ENCODE measurements at places on chromosomes 3 and 15.

GRCh38 chr15:85754989-85755388 lies 39.7 kb downstream of the KLHL25 start:
- peak; percentile 63 for DNase-seq

- DNase-seq: no peak
These were observed 272.9 kb downstream of the TBC1D5 start for GRCh38 chr3:17469520-17469919.

- no peak for DNase-seq
These were observed 7.5 kb downstream of the MORF4L1 start for GRCh38 chr15:78880242-78880533.

GRCh38 chr3:74532446-74532845 lies 82.0 kb downstream of the CNTN3 start:
- DNase-seq: no peak

GRCh38 chr3:131705099-131705498 lies 202.3 kb upstream of the MRPL3 start:
- DNase-seq: no peak

DNA sequence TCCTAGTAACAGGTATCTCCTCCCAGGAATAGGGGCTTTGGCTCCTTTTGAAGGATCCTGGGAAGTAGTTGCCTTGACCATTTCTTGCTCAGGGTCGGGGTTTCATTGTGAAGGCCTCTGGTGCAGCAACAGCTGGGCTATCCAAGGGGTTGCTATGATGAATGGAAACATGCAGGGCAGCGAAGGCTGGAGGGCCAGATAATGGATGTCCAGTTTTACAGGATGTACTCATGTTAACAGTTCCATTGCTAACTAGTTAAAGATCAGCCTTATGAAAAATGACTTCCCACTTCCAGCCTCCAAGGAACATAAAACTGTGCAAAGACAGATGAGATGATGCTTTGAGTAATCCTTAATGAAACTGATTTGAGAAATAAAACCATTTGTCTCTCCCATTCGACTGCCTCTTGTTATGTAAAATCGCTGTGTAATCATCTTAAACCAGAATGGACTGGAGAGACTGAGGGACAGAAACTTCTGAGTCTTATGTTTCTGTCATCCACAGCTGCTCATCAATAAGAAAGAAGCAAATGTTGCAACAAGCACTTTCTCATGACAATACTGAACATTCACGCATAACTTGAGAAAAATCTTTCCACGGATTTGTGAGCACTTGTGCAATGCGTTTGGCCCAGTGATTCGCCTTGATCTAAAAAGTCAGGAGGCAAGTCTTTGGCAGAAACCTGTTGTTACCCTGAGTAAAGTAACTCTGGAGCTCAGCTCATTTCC lies 473.5 kb upstream of the RGMA start:
- no peak for DNase-seq

- DNase-seq: peak; percentile 83
These were observed 10.4 kb downstream of the NR2F2 start for GRCh38 chr15:96340598-96341512.

GRCh38 chr3:152030320-152030719 lies 156.9 kb downstream of the SUCNR1 start:
- DNase-seq: no peak

DNA sequence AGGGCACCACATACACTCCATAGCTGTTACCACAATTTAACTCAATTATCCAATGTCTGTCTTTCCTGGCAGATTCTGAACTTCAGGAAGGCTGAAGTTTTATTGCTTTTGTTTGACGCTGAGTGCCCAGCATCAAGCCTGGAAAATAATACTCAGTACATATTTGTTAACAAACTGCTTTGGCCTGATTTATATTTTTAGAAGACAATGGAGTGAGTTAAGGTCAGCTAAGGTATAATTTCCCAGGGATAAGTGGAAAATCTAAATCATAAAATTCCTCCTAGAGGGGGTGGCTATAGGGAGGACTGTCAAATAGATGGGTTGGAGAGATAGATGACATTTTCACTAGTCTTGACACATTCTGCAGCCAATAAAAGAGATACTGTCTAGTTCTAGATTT lies 659.4 kb upstream of the ADAMTS9 start:
- no peak for DNase-seq

- no peak for DNase-seq
These were observed 116.7 kb upstream of the PRTG start for GRCh38 chr15:55859681-55860080.

GRCh38 chr3:10550705-10551104 lies 45.3 kb upstream of the ATP2B2 start:
- DNase-seq: no peak

DNA sequence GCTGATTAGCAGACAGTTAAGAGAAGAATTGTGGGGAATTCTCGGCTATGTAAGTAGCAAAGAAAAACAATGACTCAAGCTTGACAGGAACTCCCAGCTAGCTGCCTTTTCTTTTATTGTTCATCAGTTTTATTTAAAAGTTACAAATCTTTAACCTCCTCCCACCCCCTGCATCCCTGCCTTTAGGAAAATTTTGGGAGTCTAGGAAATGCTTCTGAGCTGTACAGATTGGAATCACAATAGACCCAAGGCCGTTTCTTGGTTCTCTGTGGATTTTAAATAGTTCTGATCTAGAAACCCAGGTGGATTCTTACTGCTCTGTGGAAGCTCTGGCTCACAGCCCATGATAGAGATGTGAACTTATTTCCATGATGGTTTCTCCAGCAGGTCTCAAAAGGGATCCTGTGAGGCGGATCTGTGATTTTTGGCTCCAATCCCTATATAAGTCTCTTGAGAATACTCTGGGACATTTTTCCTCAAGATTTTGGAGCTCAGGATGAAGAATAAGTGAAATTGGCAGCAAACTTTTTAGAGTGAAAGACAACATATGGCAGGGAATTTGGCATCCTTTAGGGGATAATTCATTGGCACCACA lies 312.3 kb downstream of the EPHA3 start:
- DNase-seq: no peak

DNA sequence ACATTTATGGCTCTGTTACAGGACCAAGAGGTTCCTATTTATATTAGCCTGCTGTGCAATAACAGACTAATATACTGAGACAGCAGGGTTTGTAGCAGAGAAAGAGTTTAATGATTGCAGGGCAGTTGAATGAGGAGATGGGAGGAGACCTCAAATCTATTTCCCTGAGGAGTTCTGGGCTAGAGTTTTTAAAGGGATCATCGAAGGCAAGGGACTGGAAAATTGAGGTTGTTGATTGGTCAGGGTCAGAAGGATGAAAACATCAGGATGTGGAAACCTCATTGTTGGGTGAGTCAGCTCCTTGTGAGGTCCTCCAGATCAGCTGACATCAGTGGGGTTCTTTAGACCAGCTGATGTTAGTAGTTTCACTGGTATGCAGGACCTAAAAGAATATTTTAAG lies 60.6 kb upstream of the GOLGA8B start:
- DNase-seq: no peak

- no peak for DNase-seq
These were observed 103.4 kb downstream of the SLC49A4 start for GRCh38 chr3:122898298-122898697.

DNA sequence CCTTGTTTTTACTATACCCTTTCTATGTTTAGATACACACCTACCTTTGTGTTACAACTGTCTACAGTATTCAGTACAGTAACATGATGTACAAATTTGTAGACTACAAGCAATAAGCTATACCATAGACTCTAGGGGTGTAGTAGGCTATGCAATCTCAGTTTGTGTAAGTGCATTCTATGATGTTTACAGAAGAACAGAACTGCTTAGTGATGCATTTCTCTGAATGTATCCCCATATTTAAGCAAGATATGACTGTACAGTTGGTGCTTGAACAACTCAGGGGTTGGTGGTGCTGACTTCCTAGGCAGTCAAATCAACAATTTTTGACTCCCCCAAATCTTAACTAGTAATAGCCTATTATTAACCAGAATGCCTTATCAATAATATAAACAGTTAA lies 467.1 kb upstream of the TGFBR2 start:
- DNase-seq: no peak

DNA sequence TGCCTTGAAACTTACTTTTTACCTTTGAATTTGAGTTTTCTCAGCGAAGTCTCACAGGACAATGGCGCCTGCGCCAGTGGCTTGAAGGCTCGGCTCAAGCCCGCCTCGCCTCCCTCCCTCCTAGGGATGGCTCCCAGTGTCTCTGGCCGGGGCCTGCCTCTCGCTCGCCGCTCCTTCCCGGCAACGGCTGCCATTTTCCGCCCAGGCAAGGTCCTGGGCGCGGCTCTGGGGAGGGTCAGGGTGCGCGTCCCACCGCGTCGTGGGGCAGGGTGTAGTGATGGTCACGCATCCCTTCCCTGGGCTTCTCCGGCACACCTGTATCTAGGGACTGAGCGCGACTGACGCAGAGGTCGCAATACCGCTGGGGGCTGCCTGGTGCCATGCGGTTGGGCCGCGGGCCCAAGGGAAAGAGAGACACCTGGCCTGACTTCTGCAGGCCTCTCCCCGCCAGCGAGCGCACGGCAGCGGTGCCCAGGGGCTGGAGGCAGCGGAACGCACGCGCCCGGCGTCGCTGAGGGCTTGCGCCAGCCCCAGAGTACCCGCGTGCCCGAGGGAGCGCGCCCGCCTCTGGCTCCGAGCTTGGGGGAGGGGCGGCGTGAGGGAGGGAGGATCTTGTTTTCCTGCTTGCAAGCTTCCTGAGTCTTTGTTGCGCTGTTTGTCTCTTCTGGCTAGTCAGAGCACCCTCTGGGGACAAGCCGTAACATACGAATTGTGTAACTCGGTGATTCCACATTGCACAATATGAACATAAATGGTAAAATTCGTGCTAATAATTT lies 20.7 kb upstream of the FEM1B start:
- DNase-seq: peak; percentile 93

DNA sequence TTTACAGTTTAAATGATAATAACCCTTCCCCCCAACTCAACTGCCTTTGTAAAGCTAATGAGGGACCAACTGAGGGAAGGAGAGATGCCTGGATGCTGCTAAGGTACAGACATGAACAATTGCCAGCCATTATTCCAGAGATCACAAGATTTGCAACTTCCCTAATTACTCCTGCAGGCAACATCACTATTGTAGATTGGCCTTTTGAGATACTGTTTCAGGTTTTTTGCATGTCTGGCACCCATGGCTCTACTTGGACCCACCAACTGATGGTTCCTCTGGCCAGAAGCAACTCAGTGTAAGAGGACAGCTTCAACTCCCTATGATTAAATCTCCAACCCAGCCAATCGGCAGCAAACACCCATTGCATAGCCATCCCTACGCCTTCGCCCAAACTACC lies 478.7 kb downstream of the FHIT start:
- no peak for DNase-seq

DNA sequence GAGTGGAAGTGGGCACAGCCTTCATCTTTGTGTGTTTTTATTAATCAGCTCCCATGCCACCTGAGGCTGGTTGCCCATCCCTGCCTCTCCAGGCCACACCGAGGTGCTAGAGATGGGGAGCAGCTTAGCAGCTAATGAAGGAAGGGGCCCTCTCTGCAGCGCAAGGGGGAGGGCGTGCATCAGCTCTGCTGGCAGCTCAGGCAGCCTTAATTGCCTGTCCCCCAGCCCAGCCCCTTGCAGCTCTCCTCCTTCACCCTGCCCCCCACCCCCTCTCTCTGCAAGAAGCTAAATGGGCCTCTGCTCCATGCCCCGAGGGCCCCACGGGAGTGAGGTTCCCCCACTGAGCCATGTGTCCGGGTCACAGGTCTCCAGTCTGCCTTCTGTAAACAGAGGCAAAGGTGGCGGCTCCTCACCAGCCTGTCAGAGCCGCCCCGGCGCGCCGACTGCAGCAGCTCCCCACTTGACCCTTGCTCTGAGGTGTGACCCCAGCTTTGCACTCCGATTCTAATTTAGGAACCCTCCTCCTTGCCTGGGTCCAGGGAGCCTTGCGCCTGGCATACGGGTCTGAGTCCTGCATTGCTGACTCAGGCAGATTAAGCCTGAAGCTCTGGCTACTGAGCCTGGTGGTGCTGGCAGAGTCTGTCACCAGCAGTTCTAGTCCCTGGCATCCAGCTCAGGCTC lies 27.9 kb upstream of the NTRK3 start:
- no peak for DNase-seq

Data from umbilical cord (tissue), 2 donors.